ENCODE measurements at places on chromosomes 5 and 9. TPM values are rescaled to one million over a fixed set of nuclear protein-coding genes. Genes with fewer than 3 reads are reported as not detected.

RABEPK gene
- 37.2 TPM for total RNA-seq

SPATA31A6 gene
- not detected for total RNA-seq

SMIM33 gene
- total RNA-seq = not detected

UGT3A1 gene
- not detected for total RNA-seq

LRRC14B gene
- total RNA-seq = not detected

COL15A1 gene
- not detected for total RNA-seq

CD180 gene
- total RNA-seq = not detected

SYNPO gene
- 6.3 TPM for total RNA-seq

SLCO4C1 gene
- not detected for total RNA-seq

FREM1 gene
- total RNA-seq = not detected

CDKN2A gene
- total RNA-seq = not detected

INSL4 gene
- total RNA-seq = not detected

TTC23L gene
- 0.69 TPM for total RNA-seq

ANKRD20A1 gene
- total RNA-seq = 0.10 TPM

PCDHGB1 gene
- 0.19 TPM for total RNA-seq

FBXO4 gene
- 20.2 TPM for total RNA-seq

Data from MCF 10A (cell line).